ENCODE measurements at places on chromosomes 7 and 10.

DNA sequence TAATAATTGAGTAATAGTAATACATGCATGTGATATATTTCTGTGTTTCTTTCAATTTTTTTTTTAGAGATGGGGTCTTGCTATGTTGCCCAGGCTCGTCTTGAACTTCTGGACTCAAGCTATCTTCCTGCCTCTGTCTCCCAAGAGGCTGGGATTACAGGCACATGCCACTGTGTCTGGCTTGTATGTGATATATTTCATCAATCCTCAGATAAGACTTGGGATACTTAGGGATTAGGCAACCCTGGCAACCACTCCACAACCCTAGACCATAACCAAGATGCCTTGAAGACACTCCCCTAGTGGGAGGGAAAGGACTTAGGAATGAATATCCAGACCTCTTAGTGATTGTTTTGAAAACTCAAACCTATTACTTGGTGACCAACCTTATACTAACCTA is 154.8 kb downstream of the CCDC3 start:
- no peak for DNase-seq

GRCh38 chr7:264541-265191 is 25.3 kb upstream of the FOXL3 start:
- no peak for DNase-seq

GRCh38 chr10:22230158-22230833 is 12.5 kb upstream of the EBLN1 start:
- peak; percentile 50 for DNase-seq

GRCh38 chr7:42502022-42502421 is 265.0 kb upstream of the GLI3 start:
- DNase-seq, result no peak

DNA sequence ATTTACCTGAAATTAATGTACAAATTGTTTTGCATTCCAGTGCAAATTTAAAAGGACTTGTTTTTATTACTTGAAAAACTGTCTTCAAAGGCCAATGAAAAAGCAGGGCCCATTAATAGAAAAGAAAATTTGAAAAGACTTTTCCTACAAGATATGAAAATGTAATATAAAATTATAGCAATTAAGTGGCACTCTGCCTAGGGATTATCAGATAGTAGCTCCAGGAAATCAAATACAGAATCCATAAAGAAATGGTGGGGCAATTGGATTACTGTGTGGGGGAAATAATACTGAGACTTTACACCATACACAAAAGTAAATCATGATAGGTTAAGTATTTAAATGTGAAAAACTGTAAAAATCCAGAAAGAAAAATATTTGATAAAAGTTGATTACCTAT is 89.7 kb downstream of the GLCCI1 start:
- no peak for DNase-seq

- DNase-seq, result no peak
Observed at GRCh38 chr7:131619336-131620305, 63.2 kb upstream of the PODXL start.

GRCh38 chr7:31362401-31362800 is 21.9 kb upstream of the NEUROD6 start:
- no peak for DNase-seq

DNA sequence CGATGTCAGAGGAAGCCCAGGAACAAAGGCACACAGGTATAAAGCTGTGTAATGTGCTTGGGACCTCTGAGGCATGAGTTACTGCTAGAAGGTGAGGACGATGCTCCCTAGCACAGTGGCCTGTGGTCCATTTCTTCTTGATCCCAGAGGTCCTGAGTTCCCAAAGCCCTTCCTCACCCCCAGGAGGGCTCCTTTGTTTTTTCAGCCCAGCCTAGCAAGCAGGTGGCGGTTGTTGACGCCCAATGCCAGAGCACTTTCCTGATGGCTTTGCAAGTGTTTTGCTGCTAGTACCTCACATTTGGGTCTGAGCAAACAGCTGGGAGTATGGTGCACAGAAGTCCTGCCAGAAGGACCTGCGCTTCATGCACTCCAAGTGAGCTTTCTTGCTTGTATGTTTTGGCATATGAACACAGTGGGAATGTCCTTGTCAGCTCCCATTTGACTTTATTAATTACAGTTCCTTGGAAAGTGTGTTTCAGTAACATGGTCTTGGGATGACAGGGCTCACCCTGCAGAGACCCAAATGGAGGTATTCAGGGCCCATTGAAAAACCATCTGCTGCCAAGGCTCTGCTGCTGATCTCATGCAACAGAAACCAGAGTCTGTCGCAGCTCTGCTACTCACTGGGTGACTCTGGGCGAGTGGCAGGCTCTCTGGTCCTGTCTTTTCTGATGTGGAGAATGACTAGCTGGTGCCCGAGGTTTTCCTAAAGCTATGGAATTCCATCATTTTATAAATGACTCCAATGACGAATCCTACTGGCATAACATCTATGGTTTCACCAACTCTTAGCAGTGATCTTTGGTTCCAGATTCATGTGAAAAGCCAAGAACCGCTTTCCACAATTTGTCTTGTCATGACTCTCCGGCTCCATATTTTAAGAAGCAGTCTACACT is 134.9 kb downstream of the ARID5B start:
- no peak for DNase-seq

- no peak for DNase-seq
Observed at GRCh38 chr10:18455086-18455884, 196.1 kb downstream of the NSUN6 start.

DNA sequence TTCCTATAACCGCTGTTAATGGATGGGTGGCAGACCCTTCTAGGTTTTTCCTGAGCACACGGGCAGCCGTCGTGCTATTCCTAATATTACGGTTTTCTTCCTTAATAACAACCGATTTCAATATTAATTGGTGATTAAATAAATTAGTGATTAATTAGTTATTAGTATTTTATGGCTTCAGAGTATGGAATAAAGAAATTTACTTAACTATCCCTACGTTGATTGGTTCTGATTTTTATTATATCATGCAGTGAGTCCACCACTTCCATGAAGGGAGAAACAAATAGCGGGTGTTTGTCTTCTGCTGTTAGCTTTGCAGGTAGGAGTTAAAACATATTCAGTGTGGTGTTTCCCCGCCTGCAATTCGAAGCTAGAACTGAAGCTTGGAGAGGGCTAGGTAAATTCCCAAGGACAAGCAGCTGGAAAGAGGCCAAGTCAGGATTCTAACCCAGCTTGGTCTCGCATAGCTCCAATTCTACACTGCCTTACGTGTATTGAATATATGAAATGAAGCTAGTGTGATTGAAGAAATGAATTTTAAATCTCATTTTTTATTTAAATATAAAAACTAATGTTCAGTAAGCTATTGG is 928 bp upstream of the CSTF2T start:
- peak; percentile 33 for DNase-seq

GRCh38 chr7:96870185-96870584 is 135.2 kb upstream of the DLX6 start:
- no peak for DNase-seq

GRCh38 chr10:130801276-130801675 is 510.2 kb downstream of the TCERG1L start:
- DNase-seq, result no peak

DNA sequence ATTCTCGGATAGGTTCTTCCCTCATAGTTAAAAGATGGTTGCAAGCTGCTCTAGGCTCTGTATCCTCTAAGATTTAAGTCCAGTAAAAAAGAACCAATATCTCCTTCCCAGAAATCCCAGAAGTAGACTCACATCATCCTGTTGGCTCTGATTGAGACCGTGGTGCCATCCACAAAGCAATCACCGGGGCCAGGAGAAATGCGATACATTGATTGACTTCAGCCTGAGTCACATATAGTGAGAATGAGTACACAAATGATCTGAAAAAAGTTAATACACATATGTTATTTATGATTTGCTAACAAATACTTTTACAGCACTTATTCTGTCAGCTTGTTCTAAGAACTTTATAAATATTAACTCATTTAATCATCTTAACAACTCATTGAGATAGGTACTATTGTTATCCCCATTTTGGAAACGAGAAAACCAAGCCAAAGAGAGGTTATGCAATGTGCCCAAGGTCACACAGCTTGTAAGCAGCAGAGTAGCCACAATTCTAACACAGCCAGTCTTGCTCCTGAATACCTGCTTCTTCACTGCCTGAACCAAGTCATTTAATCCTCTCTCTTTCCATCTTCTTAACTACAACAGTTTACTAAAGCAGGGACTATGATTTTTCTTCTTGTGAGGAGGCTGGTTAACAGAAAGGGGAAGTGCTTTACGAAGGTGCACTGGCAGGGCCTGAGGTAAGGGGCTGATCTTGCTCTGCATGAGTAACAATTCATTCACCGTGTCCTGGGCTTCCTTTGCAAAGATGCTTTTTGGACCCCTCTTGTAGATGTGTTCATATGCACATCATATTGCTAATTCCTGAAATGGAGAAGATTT is 177.0 kb downstream of the REEP3 start:
- no peak for DNase-seq

GRCh38 chr7:130461272-130461671 is 20.5 kb upstream of the CEP41 start:
- DNase-seq, result no peak

DNA sequence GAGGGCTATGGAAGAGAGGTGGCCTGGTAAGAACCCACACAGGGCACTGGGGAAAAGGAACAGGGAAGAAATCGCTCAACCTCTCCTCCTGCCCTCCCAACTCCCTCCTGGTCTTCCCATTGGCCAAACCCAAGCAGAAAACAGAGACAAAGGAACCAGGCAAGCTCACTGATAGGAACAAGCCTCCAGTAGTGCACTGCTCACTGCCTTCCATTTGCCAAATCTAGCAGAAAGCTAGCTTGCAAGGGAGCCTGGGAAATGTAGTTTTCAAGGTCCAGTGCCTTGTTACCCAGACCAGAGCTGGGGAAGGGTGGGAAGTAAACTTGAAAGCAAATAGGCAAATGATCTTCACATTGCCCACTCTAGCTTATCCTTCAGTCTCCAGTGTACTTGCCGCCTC is 556.1 kb upstream of the AUTS2 start:
- DNase-seq, result no peak

GRCh38 chr7:31310321-31310935 is 30.1 kb downstream of the NEUROD6 start:
- DNase-seq, result no peak
